ENCODE measurements at places on chromosomes 5 and 9.

- no peak for DNase-seq
These were observed 17.6 kb downstream of the GM2A start for GRCh38 chr5:151270599-151270998.

GRCh38 chr9:72734631-72735030, 213.2 kb downstream of the TMC1 start:
- DNase-seq: no peak

GRCh38 chr5:167984951-167985350, 306.5 kb upstream of the WWC1 start:
- no peak for DNase-seq

DNA sequence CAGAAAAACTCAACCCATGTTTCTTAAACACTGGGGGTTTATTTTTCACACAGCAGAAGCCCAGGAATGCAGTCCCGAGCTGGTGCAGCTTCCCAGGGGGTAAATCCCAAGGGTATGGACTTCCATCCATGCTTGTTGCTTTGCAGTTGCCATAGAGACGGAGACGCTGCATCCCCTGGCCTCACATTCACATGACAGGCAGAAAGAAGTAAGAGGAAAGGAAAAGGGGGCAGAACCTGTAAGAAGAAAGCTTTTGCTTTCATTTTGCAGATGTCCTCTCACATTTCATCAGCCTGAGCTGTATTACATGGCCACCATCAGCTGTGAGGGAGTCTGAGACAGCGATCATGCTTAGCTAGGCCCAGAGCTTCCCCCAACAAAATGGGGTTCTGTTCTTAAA, 321.0 kb downstream of the AGTPBP1 start:
- DNase-seq: no peak

DNA sequence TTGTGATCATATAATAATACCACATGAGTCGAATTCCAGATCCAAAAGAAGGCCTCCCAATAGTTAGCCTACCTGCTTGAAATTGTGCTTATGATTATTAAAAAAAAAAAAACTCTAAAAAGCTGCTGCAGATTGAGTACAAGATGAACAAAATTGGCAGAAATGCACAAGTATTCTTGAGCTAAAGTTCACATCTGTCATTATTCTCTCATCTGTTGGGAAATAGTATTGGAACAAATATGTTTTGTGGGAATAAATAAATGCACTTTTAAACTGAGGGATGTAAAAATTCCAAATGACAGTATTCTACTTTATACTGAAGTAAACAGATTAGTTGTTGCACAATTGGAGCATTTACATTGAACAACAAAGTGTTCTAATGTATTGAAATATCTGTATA, 15.7 kb downstream of the DAB2 start:
- DNase-seq: no peak

GRCh38 chr9:93861736-93862358, 93.3 kb downstream of the BARX1 start:
- DNase-seq: no peak

DNA sequence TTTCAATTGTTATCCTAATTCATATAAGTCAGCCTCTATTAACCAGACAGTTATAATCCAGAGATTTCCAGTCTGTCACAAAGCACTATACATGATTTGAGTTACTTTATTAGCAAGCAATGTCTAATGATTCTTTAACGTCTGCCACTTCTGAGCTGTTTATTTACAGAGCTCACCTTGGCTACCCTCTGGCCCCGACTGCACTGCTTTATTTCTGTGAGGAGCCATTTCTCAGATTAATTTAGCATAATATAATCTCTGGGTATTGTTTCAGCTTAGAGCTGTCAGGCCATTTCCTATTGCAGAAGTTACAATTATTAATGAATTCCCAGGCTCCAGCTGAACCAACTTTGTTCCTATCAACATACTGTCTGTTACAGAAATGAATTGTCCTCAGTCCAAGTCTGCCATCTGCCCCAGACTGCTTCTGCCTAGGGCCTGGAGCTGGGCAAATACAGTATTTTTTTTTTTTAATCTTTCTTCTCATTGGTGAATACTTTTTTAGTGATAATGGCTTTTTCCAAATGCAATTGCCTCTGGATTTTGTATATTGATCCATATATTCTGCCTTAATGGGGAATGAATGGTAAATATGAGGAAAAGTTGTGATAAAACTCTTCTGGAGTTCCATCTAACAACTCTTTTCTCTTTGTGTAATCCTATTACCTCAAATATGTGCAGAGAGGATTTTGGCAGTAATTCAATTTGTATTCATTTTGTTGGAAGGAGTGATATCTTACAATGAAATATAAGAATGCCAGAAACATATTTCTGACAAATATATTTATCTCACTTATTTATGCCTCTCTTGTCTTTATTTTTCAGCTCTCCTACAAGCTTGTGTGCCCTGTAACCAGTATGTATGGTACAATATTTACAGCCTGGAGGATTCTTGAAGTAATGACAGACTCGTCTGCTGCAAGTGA, 104.7 kb downstream of the FOCAD start:
- no peak for DNase-seq

GRCh38 chr9:82489201-82489821, 500.7 kb downstream of the SPATA31D1 start:
- DNase-seq: no peak

DNA sequence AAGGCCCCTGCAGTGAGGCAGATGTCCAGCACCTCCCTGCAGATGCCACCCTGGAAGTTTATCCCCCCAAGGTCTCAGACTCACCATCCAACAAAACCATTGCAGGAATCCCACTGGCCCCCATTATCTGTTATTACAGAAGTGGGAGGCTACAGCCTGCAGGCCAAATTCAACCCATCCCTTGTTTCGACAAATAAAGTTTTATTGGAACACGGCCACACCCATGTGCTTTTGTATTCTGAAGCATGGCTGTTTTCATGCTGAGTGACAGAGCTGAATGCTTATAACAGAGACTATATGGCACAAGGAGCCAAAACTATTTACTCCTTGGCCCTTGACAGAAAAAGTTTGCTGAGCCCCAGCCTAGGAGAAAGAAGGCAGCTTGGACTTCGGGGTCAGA, 428.8 kb downstream of the CDK5RAP2 start:
- no peak for DNase-seq

DNA sequence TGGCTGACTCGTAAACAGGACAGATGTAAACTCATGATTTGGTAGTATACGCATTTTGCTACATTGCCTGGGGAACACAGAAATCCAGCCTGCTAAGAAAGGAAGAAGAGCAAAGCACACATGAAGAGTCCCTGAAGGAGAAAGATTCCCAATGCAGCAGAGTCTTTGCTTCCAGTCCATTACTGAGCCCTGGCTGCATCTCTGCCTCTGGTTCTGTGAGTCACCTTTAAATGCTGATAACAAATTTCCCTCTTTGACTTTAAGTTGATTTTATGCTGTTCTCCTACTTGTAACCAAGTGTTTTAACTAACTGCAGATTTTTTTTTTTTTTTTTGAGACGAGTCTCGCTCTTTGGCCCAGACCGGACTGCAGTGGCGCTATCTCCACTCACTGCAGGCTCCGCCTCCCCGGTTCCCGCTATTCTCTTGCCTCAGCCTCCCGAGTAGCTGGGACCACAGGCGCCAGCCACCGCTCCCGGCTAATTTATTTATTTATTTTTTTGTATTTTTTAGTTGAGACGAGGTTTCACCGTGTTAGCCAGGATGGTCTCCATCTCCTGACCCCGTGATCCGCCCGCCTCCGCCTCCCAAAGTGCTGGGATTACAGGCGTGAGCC, 8.5 kb upstream of the PRXL2C start:
- DNase-seq: no peak

DNA sequence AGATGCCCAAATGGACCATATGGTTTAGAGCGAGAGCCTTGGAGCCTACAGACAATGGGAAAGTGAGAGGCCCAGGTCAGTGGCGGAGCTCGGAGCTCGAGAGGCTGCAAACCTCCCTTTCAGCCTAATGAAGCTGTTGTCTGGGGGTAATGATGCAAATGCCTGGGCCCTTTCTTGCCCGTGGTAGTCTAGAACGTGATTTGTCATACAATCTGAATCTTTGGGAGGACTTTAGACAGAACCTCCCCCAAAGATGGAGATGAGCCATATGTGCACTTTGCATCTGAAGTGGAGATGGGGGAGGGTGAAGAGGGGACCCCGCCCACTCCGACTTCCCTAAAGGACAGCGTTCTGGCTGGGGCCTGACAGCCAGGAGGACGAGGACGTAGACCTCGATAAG, 10.3 kb upstream of the NEUROG1 start:
- no peak for DNase-seq

DNA sequence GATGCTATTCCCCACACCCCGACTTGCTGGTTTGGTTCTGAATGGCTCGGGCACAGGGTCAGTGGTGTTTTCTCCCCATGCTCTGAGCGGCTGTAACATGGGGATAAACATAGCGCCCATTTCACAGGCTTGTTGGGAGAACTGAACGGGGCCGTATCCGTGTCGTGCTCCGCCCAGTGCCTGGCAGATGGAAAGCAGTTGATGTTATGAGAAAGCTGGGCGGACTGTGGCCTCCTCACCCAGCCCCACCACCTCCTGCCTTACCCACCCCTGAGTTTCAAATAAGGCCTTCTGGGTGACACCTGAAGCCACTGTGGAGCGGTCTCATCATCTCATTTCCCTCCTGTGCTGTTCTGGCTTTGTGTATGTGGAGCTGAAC, 14.5 kb downstream of the ORM2 start:
- no peak for DNase-seq

- no peak for DNase-seq
These were observed 224.7 kb downstream of the FSTL4 start for GRCh38 chr5:133387621-133388020.

- DNase-seq: no peak
These were observed 497.0 kb upstream of the TUSC1 start for GRCh38 chr9:26175264-26175663.

- no peak for DNase-seq
These were observed 1079.3 kb upstream of the CDH9 start for GRCh38 chr5:28117691-28118090.

GRCh38 chr9:119167267-119167666, 202.0 kb downstream of the BRINP1 start:
- no peak for DNase-seq

GRCh38 chr5:33146881-33147280, 293.9 kb upstream of the TARS1 start:
- DNase-seq: no peak

DNA sequence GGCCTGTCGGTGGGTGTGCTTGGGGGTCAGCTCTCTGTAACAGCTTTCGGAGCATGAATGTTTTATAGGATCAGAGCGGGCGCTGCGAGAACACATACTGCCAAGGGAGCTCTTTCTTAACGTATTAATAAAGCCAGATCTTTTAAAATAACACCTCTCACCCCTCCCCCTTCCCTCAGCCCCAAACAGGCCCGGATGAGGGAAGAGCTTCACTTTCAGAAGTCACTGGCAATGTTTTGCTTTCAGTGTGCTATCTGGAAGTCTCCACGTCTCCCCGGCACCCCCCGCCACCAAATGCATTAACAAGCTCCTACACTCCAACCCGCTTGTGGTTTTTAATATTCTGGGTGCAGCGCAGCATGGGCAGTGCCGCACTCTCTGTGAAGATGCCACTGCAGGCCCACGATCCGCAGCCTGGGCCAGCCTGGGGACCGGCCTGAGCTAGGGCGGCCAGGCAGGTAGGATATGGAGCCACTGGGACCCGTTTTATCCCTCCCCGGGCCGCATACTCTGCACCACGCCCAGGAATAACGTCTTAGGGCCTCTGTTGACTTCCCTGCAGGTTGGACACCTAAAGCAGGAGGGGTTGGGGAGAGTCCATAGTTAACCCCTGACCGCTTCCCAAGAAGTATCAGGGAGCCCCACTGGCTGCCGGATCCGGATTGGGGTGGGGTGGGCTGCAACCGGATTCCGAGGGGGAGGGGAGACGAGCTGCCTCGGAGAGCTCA, 12.6 kb downstream of the NR2F1 start:
- no peak for DNase-seq

- DNase-seq: no peak
These were observed 1271.6 kb downstream of the CDH12 start for GRCh38 chr5:21581508-21581907.

GRCh38 chr5:31850981-31851689, 212.2 kb downstream of the PDZD2 start:
- DNase-seq: no peak

GRCh38 chr9:111456529-111456928, 27.7 kb downstream of the ECPAS start:
- no peak for DNase-seq

DNA sequence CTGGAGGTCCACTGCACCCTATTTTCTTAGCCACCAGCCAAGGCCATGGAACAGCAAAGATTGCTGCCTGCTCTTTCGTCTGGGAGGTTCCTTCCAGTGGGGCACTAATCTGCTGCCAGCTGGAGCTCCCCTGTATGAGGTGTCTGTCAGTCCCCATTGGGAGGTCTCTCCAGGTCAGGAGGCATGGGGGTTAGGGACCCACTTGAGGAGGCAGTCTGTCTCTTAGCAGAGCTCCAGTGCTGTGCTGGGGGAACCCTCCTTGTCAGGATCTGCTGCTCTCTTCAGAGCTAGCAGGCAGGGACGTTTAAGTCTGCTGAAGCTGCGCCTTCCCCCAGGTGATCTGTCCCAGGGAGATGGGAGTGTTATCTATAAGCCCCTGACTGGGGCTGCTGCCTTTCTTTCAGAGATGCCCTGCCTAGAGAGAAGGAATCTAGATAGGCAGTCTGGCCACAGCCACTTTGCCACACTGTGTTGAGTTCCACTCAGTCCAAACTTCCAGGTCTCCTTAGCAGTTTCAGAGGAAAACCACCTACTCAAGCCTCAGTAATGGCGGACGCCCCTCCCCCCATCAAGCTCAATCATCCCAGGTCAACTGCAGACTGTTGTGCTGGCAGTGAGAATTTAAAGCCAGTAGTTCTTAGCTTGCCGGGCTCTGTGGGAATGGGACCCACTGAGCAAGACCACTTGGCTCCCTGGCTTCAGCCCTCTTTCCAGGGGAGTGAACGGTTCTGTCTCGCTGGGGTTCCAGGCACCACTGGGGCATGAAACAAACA, 317.7 kb downstream of the LRRC70 start:
- no peak for DNase-seq

GRCh38 chr9:127741831-127742434, 6.8 kb upstream of the TOR2A start:
- no peak for DNase-seq

DNA sequence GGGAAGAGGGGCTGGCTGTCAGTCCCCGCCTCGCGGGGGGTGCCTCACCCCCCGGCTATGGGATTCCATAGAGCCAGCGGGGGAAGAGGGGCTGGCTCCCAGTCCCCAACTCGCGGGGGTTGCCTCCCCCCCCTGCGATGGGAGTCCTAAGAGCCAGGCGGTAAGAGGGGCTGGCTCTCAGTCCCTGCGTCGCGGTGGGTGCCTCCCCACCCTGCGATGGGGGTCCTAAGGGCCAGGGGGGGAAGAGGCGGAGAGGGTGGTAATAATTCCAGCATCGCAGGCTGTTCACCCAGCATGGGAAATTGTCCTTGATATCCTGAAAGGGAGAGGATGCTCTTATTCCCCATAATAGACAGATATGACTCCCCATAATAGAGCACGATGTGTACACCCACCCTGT, 9.6 kb upstream of the LCN2 start:
- no peak for DNase-seq

DNA sequence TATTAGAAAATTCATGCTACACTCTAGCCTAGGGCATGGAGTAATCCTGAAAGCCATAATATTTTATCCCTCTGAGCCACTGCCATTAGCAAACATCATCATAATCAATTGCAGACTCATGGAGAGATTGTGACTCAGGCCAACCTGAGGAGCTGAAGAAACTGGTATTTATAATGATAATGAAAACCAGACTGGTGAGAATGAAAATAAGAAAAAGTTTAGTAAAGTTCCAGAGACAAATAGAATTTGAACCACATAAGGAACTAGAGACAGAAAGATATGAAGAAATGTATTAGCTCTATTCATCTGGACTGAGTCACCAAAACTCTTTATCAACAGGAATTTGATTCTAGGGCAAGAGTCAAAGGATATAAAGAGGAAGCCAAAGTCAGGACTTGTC, 158.7 kb downstream of the DRD1 start:
- DNase-seq: no peak
